Placental epithelial cell (primary cell): ENCODE measurements at places on chromosomes 3 and 15. TPM values are rescaled to one million over a fixed set of nuclear protein-coding genes. Genes with fewer than 3 reads are reported as not detected.

Gene SI
- not detected in 2 replicates for total RNA-seq

Gene DAZL
- under 0.01 and 0.22 TPM in 2 replicates for total RNA-seq

Gene COL8A1
- total RNA-seq: 1.6 TPM in 2 replicates

Gene SSUH2
- 0.11 and 0.39 TPM in 2 replicates for total RNA-seq

Gene SMAD6
- 6.6 and 9.4 TPM in 2 replicates for total RNA-seq

Gene ZKSCAN7
- 13.4 and 14.9 TPM in 2 replicates for total RNA-seq

Gene ST3GAL6
- total RNA-seq: 6.3 and 8.8 TPM in 2 replicates

Gene CNTN4
- not detected in 2 replicates for total RNA-seq

Gene KNG1
- not detected in 2 replicates for total RNA-seq

Gene MGA
- total RNA-seq: 33.4 and 37.3 TPM in 2 replicates

Gene SHC4
- total RNA-seq: 0.22 and 0.79 TPM in 2 replicates

Gene TMEM207
- total RNA-seq: not detected in 2 replicates

Gene AQP9
- 2.0 and 142 TPM in 2 replicates for total RNA-seq

Gene ELL3
- total RNA-seq: 2.9 and 5.5 TPM in 2 replicates

Gene SAMMSON
- total RNA-seq: not detected in 2 replicates

Gene CEP63
- 7.9 and 10.6 TPM in 2 replicates for total RNA-seq

Gene SOX14
- not detected in 2 replicates for total RNA-seq

Gene TICRR
- 2.2 and 2.7 TPM in 2 replicates for total RNA-seq

Gene HES1
- total RNA-seq: 1.6 and 8.2 TPM in 2 replicates

Gene HIGD2B
- 0.39 TPM in 1 of 2 replicates, not detected in the other for total RNA-seq

Gene GOLGA6L10
- 2.4 TPM in 1 of 2 replicates, not detected in the other for total RNA-seq

Gene GPR62
- under 0.01 TPM in 1 of 2 replicates, not detected in the other for total RNA-seq

Gene BUB1B
- total RNA-seq: 3.9 and 8.4 TPM in 2 replicates

Gene ALS2CL
- 23.6 and 37.2 TPM in 2 replicates for total RNA-seq

Gene MUC20
- total RNA-seq: 1.1 and 12.6 TPM in 2 replicates

Gene TUBGCP4
- 9.0 and 13.9 TPM in 2 replicates for total RNA-seq

Gene GP5
- total RNA-seq: not detected in 2 replicates

Gene PLA2G4E
- not detected in 2 replicates for total RNA-seq

Gene SYNPR
- not detected in 2 replicates for total RNA-seq

Gene LEKR1
- total RNA-seq: 1.4 and 1.6 TPM in 2 replicates

Gene CLDND1
- total RNA-seq: 64.4 and 79.7 TPM in 2 replicates

Gene COL6A5
- total RNA-seq: not detected in 2 replicates

Gene TEX9
- total RNA-seq: 2.6 and 7.5 TPM in 2 replicates

Gene USF3
- 6.3 and 12.7 TPM in 2 replicates for total RNA-seq

Gene SLC12A1
- total RNA-seq: not detected in 2 replicates

Gene ARHGEF3
- total RNA-seq: 8.6 and 8.9 TPM in 2 replicates

Gene PIK3CA
- total RNA-seq: 14.5 and 17.7 TPM in 2 replicates

Gene ISLR2
- total RNA-seq: not detected in 2 replicates

Gene FAM81A
- total RNA-seq: not detected in 2 replicates

Gene GOLGA8G
- under 0.01 TPM in 1 of 2 replicates, not detected in the other for total RNA-seq

Gene KBTBD13
- total RNA-seq: not detected in 2 replicates

Gene FGD5
- total RNA-seq: 0.11 TPM in 1 of 2 replicates, not detected in the other

Gene TNFSF10
- not detected in 2 replicates for total RNA-seq

Gene MAP1A
- total RNA-seq: 8.6 and 10.6 TPM in 2 replicates

Gene ZIC1
- total RNA-seq: 0.43 TPM in 1 of 2 replicates, not detected in the other

Gene NEK10
- 0.98 and 2.0 TPM in 2 replicates for total RNA-seq

Gene PAK6
- total RNA-seq: 0.54 and 0.79 TPM in 2 replicates

Gene PARP15
- under 0.01 TPM in 1 of 2 replicates, not detected in the other for total RNA-seq

Gene BLM
- 3.3 and 4.3 TPM in 2 replicates for total RNA-seq

Gene FBXO40
- total RNA-seq: not detected in 2 replicates

Gene KIF15
- 2.8 and 4.3 TPM in 2 replicates for total RNA-seq

Gene IGDCC3
- total RNA-seq: 0.33 and 7.1 TPM in 2 replicates

Gene ERICH6
- 0.33 and 0.39 TPM in 2 replicates for total RNA-seq

Gene EPHB3
- total RNA-seq: 3.7 and 4.7 TPM in 2 replicates

Gene CELF6
- total RNA-seq: 0.11 and 0.79 TPM in 2 replicates

Gene GNAT1
- not detected in 2 replicates for total RNA-seq

Gene CHDH
- under 0.01 and 0.76 TPM in 2 replicates for total RNA-seq
